Stimulated activated naive CD8-positive, alpha-beta T cell treated with anti-CD3 and anti-CD28 coated beads, Interleukin-15, Interleukin-2, amounts not matched to agents 100 U/mL and 50 U/mL, for 24 hours (primary cell): ENCODE measurements at places on chromosomes 1 and 21.

DNA sequence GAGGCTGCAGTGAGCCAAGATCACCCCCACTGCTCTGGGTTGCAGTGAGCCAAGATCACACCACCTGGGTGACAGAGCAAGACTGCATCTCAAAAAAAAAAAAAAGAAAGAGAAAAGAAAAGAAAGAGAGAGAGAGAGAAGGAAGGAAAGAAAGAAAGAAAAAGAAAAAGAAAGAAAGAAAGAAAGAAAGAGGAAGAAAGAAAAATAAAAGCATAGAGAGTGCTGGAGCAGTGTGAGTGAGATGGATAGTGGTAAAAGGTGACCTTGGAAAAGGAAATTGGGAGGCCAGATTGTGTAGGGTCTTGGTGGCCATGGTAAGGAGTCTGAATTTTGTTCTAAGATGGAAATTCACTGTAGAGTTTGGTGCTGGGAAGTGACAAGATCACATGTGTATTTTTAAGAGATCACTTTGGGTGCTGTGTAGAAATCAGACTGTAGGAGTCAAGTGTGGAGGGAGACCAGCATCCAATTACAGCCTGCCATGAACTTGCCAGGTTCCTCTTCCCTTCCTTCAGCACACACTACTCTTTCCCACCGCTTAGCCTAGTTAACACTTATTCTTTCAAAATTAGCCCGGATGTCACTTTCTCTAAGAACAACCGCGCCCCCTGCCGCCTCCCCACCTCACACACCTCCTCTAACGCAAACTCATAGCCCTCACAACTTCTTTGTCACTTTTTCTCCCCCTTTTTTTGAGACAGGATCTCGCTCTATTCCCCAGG, 17.9 kb downstream of the MTX1 start:
- DNase-seq: peak; percentile 83

GRCh38 chr1:246925997-246926626, 5.6 kb downstream of the AHCTF1 start:
- no peak for DNase-seq

DNA sequence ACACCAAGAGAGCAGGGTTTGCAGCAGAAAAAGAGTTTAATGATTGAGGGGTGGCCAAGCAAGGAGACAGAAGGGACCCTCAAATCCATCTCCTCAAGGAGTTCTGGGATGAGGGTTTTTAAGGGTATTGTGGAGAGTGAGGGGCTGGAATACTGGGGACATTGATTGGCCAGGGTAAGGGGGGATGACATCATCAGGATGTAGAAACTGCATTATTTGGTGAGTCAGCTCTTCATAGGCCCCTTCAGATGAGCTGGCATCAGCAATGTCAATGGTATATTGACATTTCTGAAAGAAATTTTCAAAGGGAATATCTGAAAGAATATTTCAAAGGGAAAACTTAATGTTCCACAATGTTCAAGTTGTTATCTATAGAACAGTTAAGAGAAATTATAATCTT, 168.1 kb upstream of the SNX7 start:
- no peak for DNase-seq

DNA sequence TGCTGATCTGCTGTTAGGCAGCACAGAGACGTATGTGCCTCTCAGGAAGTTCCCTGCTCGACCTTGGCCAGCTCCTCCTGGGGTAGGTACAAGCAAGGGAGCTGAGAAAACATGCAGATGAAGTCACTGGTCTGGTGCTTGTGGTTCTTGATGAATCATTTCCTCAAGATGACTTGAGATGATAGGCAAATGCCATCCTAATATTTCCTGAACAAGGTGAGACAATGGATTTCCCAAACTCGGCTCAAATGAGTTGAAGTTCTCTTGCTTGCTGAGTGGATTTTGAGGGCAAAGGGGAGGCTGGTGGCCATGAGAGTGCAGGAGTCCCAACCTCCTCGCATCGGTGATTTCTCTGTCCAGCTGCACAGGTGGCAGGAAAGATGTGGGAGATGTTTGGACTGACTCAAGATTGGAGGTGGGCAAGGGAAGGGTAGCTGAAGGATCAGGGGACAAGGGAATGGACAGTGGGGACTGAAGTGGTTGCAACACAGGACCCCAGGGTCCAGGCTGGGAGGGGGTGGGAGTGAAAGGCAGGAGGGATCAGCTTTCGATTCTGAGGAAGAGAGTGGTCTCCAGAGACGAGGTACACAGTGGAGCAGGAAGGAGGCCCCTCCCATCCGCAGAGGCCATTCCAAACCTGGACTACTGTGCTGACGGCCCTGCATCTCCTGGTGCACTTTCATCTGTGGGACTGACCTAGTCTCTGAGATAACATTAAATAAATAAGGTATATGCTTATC, 63.9 kb downstream of the CAPN2 start:
- peak; percentile 51 for DNase-seq

- DNase-seq: no peak
These were observed 17.7 kb downstream of the MRPS6 start for GRCh38 chr21:34091032-34091431.

DNA sequence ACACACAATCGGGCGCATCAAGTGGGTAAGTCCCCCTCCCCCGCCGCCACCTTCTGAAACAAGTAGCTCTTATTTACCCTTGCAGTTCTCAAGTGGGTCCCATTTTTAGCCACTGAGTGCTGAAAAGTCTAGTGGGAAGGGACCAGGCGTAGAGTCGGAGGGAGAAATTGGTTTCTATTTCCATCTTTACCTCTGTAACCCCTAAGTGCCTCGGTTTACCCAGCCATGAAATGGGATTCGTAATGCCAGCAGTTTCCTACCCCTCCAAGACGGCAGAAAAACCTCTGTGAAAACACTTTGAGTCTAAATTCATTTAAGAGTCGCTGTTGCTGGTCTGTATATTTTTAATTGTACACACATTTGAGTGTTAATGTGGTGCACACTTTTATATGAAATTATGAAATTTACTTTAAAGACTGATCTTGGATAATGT, 928 bp downstream of the TLCD4 start:
- DNase-seq: no peak

DNA sequence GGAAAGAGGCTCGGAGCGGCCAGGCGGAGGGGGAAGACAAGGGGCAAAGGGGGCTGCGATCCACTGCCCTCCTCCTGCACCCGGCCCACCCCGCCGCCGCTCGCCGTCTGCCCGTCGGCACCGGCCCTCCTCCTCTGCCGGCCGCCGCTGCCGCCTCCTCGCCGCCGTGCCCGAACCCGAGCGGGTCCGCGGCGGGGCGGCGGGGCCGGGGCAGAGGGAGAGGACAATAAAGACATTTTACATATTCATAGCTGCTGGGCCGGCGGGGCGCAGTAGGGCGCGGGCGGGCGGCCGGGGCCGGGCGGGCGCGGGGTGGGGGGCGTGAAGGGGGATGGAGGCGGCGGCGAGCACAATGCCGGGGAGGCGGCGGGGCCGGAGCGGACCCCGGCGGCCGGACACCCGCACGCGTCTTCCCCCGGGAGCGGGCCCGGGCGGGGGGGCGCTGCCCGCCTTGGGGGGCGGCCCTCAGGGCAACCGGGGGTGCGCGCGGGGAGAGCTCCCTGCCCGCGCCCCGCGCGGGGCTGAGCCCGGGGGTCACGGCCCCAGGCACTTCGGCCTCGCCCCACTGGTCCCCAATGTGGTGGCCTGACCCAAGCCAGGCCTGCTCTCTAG, 546 bp downstream of the POU2F1 start:
- peak; percentile 50 for DNase-seq

DNA sequence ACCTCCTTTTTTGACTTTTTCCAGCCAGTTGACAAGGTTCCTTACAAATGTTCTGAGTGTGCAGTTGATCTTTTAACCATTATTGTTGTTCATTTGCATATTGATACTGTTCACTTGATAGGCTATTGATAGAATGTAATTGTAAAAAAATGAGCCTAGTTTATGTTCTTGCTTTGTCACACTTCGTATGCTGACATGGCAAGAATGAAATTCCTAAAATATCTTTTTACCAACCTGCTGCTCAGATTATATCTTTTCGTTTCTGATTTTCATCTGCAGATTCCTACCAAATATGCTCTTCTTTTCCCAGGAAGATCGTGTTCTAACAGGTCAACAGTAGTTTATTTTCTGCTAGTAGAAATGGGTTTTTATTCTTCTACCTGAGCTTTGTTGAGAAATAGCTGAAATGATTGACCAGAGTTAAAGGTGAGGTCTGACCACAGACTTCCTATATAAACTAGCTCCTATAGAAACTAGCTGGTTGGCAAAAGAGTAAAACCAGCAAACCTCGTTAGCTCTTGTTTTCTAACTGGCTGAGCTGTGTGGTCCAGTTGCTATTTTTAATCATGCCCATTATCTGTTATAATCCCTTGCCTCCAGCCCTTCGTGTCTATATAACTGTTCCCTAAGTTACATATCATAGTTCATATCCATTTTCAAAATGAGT, 174.8 kb downstream of the HS2ST1 start:
- DNase-seq: no peak

- DNase-seq: no peak
These were observed 179.3 kb upstream of the HMGB4 start for GRCh38 chr1:33684396-33685179.

GRCh38 chr1:44842862-44843655, at the start of gene PTCH2:
Gene PTCH2, minus strand, starts transcription at chr1:44843253. Its CDS starts 321 bp downstream, at chr1:44842932.
- DNase-seq: peak; percentile 56

- DNase-seq: no peak
These were observed 14.1 kb downstream of the TTC3 start for GRCh38 chr21:37087188-37087587.

DNA sequence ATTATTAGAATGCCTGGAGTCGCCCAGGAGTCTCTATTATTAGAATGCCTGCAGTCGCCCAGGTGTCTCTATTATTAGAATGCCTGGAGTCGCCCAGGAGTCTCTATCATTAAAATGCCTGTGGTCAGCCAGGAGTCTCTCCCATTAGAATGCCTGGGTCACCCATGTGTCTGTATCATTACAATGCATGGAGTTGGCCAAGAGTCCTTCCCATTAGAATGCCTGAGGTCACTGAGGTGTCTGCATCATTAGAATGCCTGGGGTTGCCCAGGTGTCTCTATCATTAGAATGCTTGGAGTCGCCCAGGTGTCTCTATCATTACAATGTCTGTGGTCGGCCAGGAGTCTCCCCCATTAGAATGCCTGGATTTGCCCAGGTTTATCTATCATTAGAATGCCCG, 66.9 kb downstream of the RNF187 start:
- no peak for DNase-seq

DNA sequence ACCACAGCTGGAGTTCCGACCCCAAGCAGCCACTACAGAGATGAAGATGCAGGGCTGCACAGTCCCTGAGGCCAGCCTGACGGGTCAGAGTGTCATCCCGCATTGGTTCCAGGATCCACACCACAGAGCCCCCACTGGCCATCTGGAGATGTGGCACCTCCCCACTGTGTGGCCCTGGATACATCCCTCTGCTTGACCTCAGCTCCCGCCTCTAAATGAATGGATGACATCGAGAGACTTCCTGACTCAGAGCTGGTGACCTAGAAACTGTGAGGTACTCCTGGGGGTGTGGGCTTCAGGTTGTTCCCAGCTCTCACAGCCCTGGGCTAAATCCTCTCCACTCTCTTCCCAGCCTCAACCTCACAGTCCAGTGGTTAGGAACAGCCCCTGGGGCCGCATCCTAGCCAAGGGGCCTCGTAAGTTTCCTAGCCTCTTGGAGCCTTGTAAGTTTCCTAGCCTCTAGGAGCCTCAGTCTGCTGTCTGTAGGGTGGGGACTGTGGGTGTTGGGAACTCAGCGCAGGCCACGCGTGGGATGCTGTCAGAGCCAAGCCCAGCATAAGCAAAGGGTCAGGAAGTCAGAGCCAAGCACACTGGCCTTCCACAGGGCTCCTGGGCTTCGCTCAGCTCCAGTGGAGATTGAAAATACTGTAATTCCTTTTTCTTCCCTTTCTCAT, 87.5 kb upstream of the RUNX3 start:
- no peak for DNase-seq

- no peak for DNase-seq
These were observed 151.4 kb downstream of the PTGER3 start for GRCh38 chr1:70896224-70896623.

DNA sequence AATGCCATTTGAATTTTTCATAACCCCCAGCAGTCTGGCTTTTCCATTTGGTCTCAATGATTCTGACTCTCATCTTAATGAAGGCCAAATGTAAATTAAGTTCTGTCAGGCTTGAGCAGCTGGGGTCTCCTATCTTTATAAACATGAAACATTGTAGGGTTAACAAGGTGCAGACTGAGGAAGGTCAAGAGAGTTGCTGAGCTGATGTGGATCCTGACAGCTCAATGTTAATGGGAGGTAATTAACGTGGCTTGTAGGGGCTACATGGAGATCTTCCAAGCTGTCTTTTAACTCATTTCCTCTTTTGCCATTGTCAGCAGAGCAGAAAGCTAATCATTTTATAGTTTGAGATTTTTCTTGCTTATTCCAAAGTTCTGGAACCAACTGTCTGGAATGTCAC, 55.2 kb downstream of the FGGY start:
- DNase-seq: no peak

- DNase-seq: peak; percentile 26
These were observed 120.6 kb upstream of the RAVER2 start for GRCh38 chr1:64624218-64624713.

DNA sequence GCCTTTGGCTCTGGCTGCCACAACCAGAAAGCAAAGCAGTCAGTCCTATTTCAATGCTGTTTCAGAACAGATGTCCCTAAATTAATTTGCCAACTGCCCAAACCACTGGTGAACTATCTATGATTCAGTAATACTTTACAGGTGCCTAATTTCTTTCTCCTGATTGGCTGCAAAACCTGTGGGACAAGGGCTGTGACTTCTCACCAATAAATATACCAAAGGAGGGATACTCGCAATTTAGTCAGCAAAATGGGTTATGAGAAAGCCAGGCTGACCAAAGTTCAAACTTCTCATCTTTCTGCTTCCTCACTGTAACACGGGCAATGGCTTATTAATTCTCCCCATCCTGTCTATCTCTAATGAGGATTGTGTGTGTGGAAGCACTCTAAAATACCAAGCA, 12.8 kb downstream of the GPN2 start:
- DNase-seq: no peak

GRCh38 chr21:21366277-21366676, 368.1 kb downstream of the NCAM2 start:
- no peak for DNase-seq

GRCh38 chr1:54559771-54560231, 11.8 kb downstream of the ACOT11 start:
- no peak for DNase-seq

GRCh38 chr1:56133522-56134472, 445.6 kb downstream of the PLPP3 start:
- DNase-seq: no peak
